ENCODE measurements at places on chromosomes 11 and 22.

GRCh38 chr11:11866203-11866602 lies 24.4 kb downstream of the USP47 start:
- DNase-seq, result no peak

GRCh38 chr11:68838572-68838964 lies 3.1 kb downstream of the CPT1A start:
- no peak for DNase-seq

- DNase-seq, result no peak
Observed at GRCh38 chr22:30220338-30221012, 26.1 kb downstream of the LIF start.

DNA sequence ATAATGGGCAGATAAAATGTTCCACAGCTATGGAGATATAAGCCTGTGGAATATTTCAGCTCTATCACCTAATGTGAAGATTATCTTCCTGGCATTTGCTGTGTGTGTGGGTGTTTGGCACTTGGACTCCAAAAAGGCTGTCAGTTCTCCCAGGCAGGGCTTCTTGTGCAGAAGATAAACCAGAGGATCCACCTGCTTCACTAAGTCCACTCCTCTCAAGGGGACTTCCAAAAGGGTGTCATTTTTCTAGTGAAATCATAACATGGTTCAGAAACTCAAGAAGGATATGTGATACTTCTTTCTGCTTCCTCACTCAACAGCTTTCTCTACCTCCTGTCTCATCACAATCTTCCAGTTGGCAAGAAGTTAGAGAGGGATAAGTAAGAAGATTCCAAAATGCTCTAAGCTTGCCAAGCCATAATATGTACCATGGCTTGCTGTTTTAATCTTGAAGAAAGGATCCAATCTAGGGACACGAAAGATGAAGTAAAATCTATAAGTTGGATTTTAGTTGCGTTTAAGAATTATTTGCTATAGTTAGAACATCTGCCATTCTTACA lies 206.2 kb upstream of the MTMR2 start:
- no peak for DNase-seq

GRCh38 chr11:102800767-102801166 lies 2.8 kb upstream of the MMP1 start:
- no peak for DNase-seq

- DNase-seq, result no peak
Observed at GRCh38 chr22:43955883-43956782, 891 bp downstream of the SAMM50 start.

DNA sequence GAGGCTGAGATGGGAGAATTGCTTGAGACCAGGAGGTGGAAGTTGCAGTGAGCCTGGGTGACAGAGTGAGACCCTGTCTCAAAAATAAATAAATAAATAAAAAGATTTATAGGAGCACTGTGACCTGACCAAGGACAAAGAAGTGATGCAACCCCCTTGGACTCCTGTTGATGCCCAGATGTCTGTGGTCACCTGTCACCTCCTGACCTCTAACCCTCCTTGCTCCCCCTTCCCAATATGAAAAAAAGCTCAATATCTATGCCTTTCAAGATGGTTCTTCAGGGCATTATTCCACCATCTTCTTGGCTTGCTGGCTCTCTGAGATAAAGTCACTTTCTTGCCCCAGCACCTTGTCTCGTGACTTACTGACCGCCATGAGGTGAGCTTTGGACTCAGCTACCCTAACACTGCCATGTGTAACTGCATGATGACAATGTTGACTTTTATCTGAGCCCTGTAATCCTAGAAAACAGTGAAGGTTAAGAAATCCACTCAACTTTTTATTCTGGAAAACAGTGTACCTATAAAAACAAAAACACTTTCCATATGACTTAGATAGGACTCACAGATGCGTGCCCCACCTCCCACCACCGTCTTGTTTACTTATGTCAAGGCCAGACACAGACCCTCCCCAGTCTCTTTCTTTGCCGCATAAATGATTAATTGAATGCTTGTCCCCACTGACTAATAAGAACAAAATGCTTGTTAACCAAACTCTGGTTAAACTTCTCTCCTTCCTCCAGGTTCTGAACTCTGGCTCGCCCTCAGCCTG lies 360.5 kb downstream of the BUD13 start:
- no peak for DNase-seq

- no peak for DNase-seq
Observed at GRCh38 chr11:111693224-111693937, 72.8 kb downstream of the PPP2R1B start.

GRCh38 chr11:103699216-103699615 lies 337.2 kb upstream of the DDI1 start:
- DNase-seq, result peak; percentile 61

Data from fibroblast of skin of right quadriceps (primary cell).